ENCODE measurements at places on chromosomes 12 and 14. TPM values are rescaled to one million over a fixed set of nuclear protein-coding genes. Genes with fewer than 3 reads are reported as not detected.

- no peak for DNase-seq
Measured at GRCh38 chr14:87214558-87214957, 778.4 kb downstream of the GALC start.

IL31 gene
- total RNA-seq = not detected

- DNase-seq = no peak
Measured at GRCh38 chr12:12807970-12808702, 5.0 kb upstream of the DDX47 start.

SEC23A gene
- total RNA-seq = 70.8 TPM

DNA sequence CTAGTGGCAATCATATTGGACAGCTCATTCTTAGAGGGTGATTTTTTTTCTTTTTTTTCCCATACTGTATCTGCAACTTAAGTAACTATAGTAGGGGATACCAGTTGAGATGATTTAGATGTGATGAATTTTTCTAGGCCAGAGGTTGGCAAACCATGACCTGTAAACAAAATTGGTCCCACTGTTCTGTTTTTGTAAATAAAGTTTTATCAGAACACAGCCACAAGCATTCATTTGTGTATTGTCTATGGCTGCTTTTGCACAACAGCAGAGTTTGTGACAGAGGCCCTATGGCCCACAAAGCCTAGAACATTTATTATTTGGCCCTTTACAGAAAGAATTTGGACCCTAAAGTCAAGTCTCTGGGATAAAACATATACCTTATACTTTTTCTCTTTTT lies 11.4 kb downstream of the ARF6 start:
- no peak for DNase-seq

- no peak for DNase-seq
Measured at GRCh38 chr12:32252199-32253073, 145.8 kb downstream of the BICD1 start.

SOAT2 gene
- total RNA-seq = 0.18 TPM

DNA sequence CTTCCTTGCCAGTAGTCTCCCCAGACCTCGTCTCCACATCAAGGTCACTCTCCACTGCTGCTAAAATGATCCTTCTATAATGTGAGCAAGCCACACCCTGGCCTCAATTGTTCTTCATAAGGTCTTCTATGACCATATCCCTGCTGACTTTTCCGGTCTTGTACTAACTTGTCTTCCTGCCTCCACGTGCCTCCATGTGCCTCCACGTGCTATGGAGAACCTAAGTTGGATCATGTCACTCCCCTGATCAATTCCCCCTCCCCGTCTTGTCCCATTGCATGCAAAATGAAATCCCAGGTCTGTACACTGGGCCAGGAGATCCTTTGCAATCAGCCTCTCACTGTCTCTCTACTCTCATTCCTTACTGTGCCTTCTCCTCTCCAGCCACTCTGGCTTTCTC lies 110.6 kb downstream of the TTC8 start:
- no peak for DNase-seq

- no peak for DNase-seq
Measured at GRCh38 chr12:16154990-16155389, 122.5 kb downstream of the SLC15A5 start.

DNA sequence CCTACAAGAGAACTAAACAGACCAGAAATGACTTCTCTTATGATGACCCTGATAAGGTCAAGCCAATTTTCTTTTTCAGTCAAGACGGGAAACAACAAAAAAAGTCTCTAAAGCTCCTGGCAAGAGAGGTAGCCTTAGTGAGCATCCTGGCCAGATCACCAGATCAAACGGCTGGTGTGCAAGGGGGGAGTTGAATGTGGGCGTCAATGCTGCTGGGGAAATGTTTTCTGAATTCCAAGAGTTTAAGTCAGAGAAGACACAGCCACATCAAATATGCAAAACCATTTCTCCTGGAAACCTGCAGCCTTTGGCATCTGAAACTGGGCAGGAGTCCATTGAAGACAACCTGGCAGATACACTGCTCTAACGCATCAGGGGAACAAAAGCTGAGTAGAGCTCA lies 16.0 kb upstream of the SELPLG start:
- DNase-seq = no peak

DNA sequence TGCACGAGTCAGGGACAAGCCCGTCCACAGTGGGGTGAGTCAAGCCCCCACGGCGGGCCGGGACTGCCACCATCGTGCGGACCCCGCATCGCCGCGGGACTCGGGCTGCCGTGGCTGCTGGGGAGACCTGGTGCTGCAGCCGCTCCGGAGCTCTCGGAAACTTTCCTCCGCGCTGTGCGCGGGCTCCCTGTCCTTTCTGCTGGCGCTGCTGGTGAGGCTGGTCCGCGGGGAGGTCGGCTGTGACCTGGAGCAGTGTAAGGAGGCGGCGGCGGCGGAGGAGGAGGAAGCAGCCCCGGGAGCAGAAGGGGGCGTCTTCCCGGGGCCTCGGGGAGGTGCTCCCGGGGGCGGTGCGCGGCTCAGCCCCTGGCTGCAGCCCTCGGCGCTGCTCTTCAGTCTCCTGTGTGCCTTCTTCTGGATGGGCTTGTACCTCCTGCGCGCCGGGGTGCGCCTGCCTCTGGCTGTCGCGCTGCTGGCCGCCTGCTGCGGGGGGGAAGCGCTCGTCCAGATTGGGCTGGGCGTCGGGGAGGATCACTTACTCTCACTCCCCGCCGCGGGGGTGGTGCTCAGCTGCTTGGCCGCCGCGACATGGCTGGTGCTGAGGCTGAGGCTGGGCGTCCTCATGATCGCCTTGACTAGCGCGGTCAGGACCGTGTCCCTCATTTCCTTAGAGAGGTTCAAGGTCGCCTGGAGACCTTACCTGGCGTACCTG lies 1.1 kb downstream of the PDE3A start:
- peak; percentile 59 for DNase-seq

GRCh38 chr12:2813214-2814185 lies 1.0 kb downstream of the ITFG2 start:
- DNase-seq = no peak

GRCh38 chr12:59668674-59669073 lies 72.8 kb downstream of the SLC16A7 start:
- no peak for DNase-seq

- DNase-seq = no peak
Measured at GRCh38 chr12:50934981-50935807, 17.1 kb upstream of the HIGD1C start.

GRCh38 chr14:76941544-76941943 lies 87.0 kb downstream of the IRF2BPL start:
- DNase-seq = no peak
